Putamen (tissue), 1 donor: ENCODE measurements at places on chromosomes 12 and 14.

- no peak for DNase-seq
Measured at GRCh38 chr14:100982762-100983161, 79.2 kb upstream of the RTL1 start.

DNA sequence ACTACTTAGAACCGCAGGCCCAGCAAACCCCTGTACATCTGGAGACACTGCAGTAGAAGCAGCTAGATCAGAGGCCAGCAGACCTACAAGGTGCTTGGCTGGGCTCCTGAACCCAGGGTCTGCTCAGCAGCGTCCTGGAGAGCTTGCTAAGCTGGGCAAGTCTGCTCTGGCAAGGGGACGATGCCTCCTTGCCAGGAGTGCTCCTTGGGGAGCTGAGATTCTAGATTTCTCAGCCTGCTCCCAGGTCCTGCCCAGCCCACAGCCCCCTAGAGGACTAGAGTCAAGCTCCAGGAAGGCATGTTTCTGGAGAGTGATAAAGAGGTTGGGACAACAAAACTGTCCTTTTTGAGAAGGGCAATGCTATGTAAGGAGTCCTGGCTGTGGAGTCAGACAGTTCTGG lies 60.3 kb downstream of the HSPB8 start:
- DNase-seq: no peak

DNA sequence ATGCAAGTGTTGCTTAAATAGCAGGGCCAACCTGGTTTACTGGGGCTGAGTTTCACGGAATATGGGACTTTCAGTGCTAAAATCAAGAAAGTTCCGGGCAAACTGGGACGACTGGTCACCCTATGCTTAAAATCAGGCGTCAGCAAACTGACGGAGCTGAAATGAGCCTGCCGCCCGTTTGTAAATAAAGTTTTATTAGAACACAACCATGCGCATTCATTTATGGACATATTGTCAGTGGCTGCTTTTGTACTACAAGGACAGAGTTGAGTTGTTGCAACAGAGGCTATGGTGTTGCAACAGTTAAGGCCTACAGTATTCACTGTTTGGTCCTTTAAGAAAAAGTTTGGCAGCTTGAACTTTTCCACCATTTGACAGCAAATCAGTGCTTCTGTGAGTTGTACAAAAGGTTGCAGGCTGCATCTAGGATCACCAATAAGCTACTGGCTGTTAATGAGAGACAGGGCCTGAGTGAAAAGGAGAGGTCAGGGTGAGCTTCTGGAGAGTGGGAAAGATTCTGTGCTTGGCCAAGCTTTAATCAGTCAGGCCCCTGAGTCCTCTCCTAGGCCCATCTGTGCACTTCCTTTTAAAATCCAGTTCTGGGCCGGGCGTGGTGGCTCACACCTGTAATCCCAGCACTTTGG lies 13.3 kb downstream of the SELPLG start:
- DNase-seq: no peak

DNA sequence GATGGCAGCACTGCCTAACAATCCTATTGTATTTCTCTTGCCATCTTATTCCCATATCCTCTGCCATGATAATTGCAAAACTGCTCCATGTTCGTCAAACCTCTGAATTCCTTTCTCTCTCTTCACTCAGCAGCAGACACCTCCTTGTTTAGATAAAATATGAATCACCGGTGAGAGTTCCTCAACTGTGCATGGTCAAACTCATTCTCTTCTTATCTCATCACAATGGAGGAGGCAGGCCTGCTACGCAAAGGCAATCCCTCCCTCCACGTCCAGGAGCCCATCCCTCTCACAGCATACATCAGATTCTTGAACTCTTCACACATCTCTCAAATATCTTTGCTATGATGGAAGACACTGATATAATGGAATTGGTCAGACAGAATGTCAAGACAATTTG lies 90.1 kb upstream of the DAAM1 start:
- DNase-seq: no peak

GRCh38 chr12:52900166-52900895 lies 4.5 kb downstream of the KRT8 start:
- DNase-seq: no peak

DNA sequence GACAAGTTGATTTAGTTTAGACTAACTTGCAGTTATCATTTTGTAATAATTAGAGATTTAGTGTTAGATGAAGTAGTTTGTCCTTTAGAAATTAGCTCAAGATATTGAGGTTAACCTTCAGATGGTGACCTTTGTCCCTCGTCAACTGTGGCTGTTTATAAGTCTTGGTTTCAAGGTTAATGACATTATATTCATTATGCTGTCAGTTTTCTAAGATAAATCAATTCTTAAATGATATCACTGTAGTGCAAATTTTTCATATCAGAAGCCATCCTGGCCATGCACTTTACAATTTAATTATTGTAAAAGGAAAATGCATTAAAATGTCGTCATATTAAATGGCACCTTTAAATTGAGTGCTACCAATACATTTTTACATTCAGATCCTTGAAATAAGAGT lies 19.6 kb upstream of the PPFIA2 start:
- DNase-seq: no peak

DNA sequence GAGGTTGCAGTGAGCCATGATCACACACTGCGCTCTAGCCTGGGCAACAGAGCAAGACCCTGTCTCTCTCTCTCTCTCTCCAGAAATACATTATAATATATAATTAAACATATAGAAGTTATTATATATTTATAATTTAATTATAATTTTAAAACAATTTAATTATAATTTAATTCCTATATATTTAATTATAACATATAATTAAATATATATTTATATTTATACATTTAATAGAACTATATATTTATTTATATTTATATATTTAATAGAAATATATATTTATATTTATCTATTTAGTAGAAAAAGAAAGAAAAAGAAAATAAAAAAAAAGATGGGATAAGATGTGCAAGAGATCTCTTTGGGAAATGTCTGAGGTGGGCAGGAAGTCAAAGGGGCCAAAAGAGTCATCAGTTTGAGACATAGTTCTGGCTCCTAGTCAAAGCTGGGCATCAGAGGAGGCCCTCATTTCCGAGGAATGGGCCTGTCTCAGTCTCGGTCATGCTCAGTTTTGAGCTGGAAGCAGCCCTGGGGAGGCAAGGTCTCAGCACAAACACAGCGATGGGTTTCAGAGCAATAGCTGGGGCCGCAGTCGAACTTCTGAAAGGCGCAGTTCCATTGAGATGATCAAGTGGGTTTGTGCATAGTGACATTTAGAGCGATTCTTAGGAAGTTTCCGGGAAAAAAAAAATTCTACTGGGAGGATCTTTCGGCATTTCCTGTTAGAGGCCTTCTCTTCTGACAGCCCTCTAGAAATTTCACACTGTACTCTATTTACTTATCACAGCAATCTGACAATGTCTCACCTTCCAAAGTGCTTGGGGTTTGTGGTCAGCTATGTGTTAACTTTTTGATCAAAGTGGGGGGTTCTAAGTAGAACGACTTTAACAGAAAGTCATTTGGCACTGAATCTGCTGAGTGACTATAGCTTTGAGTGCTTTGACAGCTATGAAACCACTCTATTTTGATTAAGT lies 58.7 kb upstream of the GZMB start:
- no peak for DNase-seq

DNA sequence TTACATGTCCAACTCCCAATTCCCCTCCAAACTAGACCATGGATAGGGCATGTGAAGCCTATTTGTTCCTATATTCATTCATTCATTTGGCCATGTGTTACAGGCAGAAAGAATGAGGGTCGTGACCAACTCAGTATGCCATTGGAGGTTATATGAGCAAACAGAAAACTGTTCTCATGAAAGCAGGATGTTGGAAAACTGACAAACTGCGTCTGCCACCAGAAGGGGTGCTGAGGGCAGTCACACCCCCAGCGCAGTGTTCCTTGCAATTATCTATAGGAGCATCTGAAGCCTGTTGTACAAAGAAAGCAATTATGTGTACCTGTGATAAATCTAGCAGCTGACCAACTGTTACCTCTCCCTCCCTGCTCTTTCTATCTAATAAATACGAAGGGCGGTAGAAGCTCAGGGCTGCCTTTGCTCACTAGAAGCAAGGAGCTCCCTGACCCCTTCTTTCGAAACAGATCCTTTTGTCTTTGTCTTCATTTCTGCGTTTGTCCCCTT lies 21.1 kb downstream of the ENTPD5 start:
- DNase-seq: no peak

DNA sequence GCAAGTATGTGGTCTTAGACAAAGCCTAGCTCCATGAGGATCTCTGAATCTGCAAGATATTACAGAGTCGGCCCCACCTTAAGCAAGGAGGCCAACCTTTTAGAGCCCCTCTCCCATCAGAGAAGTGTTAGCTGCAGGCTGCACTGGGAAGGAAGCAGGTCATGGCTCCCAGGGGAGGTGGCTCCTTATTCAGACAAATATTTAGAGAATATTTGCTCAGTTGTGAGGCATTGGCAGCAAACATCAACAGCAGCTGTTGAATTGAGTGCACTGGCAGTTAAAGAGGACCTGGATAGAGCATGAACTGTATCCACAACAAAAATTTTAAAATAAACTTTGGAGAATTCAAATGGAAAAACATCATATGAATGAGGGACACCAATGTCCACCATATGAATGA lies 44.7 kb downstream of the FSCB start:
- no peak for DNase-seq

- no peak for DNase-seq
Measured at GRCh38 chr12:32118806-32119205, 12.2 kb downstream of the BICD1 start.

DNA sequence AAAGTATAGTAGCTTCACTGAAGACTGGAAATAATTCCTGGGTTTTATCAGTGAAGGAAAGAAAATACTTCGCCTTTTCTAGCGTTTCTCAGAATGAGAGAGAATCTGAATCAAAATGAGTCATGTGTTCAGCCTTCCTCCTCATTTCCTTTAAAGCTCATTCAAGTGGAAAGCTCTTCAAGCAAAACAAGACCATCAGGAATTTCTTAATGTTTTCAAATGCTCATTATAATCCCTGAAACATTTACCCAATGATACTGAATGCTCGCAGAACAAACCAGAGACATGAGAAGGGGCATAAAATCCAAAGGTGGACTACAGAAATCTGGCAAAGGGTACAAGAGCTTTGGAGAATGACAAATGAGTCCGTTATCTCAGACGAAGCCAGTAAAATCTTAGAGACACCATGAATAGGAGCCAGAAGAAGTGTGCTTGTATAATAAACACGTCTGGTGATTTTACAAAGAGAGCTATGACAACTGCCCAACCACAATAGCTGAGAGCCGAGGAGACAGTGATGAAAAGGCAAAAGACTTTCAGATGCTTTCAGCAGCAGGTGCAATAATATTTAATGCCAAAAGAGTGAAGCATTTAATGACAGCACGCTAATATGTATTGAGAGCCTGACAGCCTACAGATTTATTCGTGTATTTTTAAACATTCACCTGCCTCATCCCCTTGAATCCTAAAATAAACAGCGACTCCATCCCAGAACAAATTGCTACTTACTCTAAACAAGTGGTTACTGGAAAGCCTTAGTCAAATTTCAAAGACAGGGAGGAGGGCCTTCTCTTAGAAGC lies 19.0 kb downstream of the SPRING1 start:
- DNase-seq: peak; percentile 47

GRCh38 chr12:44750468-44750867 lies 125.6 kb downstream of the NELL2 start:
- DNase-seq: no peak

- no peak for DNase-seq
Measured at GRCh38 chr12:89970722-89971121, 262.1 kb upstream of the ATP2B1 start.

- peak; percentile 8 for DNase-seq
Measured at GRCh38 chr14:72013721-72014345, 81.6 kb downstream of the RGS6 start.

GRCh38 chr12:16385782-16386646 lies 38.6 kb downstream of the MGST1 start:
- peak; percentile 59 for DNase-seq

- DNase-seq: no peak
Measured at GRCh38 chr14:75339059-75339458, 60.4 kb downstream of the FOS start.

GRCh38 chr12:52686063-52686462 lies 5.9 kb upstream of the KRT1 start:
- no peak for DNase-seq
